ENCODE measurements at places on chromosomes 7 and 10.

DNA sequence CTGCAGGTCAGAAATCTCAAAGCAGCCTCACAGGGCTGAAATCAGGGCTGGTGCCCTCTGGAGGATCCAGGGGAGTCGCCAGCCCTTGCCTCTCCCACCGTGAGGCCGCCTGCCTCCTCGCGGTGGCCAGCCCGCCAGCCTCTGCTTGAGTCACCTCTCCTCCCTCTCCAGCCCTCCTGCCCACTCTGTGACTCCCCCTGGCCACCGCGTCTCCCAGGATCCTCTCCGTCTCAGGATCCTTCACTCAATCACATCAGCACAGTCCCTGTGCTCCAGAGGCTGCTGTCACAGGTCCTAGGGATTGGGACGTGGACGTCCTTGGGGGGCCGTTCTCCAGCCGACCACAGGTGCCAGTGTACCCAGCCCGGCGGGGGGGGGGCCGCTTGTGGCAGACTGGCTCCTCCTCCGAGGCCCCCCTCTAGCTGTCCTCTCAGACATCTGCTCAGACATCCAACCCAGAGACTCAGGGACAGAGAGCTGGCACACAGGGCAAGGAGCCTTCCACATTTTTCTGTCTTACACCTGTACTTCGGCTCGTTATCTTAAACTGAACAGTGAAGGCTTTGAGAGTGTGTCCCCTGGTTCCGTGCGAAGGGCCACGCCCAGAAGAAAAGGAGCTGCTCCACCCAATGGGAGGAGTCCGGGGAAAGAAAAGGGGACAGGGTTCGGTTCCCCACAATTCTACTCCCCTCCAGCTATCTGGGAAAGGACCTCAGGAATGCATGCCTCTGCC lies 9.4 kb upstream of the PPP2R2D start:
- no peak for DNase-seq

DNA sequence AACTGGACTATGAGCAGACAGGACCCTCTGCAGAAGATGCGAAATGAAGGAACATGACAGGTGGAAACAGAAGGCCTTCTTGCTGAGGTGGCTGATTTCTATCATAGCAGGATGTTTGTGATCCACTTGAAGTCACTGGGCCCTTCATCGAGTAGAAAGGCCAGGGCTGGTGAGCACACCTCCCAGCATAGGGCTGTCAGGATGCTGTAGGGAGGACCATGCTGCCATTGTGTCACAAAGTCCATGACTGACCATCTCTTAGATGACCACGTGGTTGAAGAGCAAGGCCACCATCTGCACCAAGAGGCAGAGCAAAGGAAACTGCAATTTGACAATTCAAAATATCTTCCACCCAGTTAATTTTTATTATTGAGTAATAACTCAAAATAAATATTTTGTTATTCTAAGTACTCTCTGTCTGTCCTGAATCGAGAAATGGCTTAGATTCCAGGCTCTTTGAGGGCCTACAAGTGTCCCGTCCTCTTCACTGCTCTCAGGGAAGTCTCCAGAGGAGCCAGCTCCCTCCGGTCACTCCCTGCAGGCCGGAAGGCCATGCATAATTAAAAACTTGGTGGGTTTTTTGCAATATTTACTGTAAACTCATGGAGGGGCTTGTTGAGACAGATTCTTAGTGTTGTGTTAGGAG lies 249.3 kb upstream of the ZMIZ1 start:
- no peak for DNase-seq

GRCh38 chr10:27345455-27345920 lies 104.9 kb upstream of the ACBD5 start:
- no peak for DNase-seq

- DNase-seq, result no peak
Measured at GRCh38 chr10:35165136-35165535, 38.5 kb downstream of the CREM start.

GRCh38 chr7:134669845-134670373 lies 23.3 kb downstream of the BPGM start:
- DNase-seq, result no peak

DNA sequence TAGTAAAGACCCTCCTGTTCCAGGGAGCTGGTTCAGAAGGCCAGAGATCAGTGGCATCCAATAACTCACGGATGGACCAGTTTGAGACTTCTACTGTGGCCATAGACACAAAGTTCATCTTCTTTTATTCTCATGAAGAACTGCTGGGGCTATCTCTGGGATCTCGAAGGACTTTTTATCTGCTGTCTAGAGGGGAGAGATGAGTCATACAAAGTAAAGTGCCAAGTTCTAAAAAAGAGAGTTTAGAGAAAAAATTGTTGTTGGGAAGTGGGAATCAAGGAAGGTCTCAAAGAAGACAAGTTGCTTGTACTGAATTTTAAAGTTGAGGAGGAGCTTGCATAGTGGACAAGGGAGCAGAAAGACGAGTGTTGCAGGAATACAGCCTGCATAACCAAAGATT lies 8.0 kb upstream of the FAM221A start:
- DNase-seq, result no peak

DNA sequence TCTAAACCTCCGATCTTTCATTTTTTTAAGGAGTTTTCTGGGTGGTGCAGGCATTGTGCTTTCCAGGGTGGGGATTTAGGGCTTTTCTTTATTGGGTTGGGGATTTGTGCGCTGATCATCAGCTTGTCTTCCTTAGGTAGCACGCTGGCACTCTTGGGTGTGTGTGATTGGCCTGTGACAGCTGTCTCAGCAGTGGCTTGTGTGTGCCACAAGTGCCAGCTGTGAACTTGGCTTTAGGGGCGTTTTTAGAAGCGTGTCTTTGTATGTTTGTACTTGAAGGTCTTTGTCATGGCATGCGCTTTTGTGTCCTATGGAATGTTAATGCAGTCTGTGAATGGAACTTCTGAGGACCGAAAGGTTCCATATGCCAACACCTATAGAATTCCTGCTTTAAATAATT lies 788 bp downstream of the AKAP9 start:
- DNase-seq, result no peak

GRCh38 chr10:102616066-102616770 lies 28.1 kb upstream of the TRIM8 start:
- DNase-seq, result no peak

- no peak for DNase-seq
Measured at GRCh38 chr7:39095875-39096619, 118.3 kb downstream of the POU6F2 start.

- DNase-seq, result no peak
Measured at GRCh38 chr7:114832906-114833595, 88.8 kb upstream of the MDFIC start.

DNA sequence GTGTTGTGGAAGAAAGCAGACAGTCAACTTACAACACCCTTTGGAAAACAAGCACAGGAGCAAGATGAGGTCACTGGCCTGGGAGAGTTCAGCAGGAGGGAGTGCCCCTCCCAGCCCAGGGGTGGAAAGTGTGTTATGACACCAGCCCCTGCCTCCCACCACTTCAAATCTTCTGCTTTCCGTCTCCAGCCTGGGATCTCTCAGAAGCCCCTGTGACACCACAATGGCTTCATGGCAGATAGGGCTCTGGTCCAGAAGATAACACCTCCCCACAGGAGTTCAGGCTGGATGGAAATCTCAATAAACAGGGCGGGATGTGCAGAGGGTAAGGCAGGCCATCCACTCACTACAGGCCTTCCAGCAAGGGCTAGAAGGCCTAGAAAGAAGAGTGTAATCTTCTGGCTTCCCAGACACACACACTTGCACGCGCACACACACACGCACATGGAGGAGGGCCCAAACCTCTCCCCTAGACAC lies 48.7 kb upstream of the ZMIZ1 start:
- no peak for DNase-seq

GRCh38 chr10:122990278-122990677 lies 10.1 kb downstream of the PSTK start:
- no peak for DNase-seq

DNA sequence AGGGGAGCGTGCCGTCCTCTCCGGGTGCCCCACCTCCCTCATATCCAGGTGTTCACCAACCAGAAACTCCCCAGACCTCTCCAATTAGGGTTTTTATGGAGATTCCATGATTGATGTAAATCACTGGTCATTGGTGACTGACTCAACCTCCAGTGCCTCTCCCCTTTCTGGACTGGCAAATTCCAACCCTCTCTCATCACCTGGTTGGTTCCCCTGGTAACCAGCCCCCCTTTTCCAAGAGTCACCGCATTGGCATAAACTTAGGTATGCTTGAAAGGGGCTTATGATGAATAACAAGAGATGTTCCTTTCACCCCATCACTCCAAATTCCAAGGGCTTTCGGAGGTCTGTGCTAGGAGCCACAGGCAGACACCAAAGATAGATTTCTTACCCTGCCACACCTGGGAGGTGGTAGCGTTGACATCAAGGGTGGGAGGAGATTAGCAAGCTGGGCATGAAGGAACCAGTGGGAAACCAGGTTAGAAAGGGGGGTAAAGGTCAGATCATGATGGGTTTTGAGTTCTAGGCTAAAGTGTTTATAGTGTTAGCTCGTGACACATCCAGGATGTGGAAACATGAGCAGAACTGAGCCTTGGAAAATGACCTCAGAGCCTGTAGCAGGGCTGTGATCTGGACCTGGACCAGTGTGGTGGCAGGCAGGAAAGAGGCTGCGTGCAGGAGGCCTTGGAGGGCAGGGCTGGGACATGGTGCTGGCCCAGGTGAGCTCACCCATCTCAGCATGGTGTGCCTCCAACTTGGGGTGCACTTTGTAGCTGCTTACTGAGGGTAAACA lies 45.1 kb downstream of the CAMK1D start:
- no peak for DNase-seq

DNA sequence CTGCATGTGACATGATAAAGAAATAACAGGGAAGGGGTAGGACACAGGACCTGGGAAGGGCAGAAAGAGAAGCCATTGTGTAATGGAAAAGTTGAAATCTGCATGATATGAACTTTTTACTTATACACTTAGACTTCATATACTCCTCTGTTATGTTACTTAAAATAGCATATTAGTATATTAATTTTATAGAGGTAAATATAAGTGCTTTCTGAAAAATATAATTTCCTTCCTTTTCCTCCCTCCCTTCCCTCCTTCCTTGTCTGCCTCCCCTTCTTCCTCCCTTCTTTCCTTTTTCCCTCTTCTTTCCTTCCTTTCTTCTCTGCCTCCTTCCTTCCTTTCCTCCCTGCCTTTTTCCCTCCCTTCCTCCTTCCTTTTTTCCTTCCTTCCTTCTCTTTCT lies 363.7 kb downstream of the CALN1 start:
- no peak for DNase-seq

DNA sequence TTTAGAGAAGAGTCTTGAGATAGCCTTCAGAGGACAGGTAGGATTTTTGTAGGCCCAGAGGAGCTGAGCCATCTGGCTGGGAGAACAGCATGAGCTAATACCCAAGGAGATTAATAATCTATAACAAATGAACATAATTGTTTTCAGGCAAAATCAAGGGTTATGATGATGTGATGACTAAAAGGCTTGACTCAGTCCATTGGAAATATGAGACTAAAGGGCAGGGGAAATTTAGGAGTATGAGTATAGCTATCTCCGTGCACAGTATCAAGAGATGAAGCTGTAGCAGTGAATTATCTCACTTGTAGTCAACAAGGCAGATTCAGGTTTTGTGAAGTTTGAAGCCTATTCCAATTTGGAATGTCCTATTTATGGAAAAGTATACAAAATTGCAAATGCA lies 40.1 kb downstream of the CSTF2T start:
- DNase-seq, result no peak

DNA sequence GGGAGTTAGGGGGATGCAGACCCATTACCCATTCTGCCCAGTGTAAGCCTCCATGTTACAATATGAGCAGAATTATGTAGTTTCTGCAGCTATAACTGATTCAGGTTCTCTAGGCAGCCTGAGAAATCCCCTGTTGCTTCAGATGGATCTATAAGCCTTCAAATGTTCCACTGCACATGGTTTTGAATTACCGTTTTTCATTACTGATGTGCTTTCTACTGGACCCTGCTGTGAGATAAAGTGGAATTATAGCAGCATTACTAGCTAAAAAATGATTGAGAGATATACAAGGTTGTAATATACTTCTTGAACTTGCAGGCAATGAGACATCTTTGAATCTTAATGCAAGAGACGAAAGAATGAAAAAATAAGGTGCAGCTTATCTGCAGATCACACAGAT lies 38.4 kb upstream of the ANAPC16 start:
- no peak for DNase-seq

DNA sequence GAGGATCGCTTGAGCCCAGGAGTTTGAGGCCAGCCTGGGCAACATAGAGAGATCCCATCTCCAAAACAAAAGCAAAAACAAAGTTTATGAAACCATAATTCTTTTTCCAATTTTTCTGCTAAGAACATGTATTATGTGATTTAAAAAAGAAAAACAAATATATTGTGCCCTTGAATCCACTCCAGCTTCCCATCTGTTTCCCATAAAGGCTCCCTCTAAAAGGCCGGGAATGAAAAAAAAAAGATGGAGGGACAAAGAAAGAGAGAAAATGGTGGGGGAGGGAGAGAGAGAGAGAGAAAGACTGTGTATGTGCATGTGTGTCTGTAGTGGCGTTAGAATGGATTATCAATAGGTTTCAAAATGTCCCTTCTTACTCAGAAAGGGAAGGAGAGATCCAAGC lies 20.5 kb upstream of the GSDME start:
- no peak for DNase-seq

- DNase-seq, result no peak
Measured at GRCh38 chr7:155992538-155992937, 180.3 kb upstream of the SHH start.

DNA sequence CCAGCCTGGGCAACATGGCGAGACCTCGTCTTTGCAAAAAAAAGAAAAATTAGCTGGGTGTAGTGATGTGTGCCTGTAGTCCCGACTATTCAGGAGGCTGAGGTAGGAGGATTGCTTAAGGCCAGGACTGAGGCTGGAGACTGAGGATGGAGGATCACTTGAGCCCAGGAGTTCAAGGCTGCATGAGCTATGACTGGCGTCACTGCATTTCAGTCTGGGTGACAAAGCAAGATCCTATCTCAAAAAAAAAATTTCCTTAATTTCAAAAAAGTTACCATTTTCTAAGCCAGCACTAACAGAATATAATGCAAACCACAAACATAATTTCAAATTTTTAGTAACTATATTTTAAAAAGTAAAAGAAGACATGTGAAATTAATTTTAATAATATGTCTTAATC lies 13.4 kb upstream of the SRGN start:
- DNase-seq, result no peak

GRCh38 chr7:24821045-24821753 lies 63.9 kb upstream of the GSDME start:
- no peak for DNase-seq

DNA sequence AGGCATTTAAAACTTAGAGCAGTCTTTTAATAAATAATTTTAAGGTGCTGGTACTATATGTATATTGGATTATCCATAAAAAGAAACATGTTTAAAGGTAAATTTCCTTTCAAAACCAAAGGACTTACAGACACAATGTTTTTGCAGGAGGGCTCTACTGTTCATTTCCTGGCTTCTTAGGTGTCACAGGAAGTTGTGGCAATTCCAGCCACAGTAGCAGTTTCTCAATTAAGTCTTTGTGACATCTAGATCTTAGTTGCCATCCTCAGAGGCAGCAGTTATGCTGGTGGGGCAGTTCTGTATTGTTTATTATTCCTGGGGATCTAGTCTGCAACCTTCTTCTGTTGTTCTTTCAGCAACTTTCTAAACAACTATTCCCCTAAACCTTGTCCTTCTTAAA lies 460.1 kb downstream of the MAGI2 start:
- DNase-seq, result no peak

GRCh38 chr7:46626691-46627310 lies 705.7 kb upstream of the IGFBP3 start:
- DNase-seq, result no peak
